HAP-1 (cell line): ENCODE measurements at places on chromosomes 7 and 10.
A peak's percentile ranks its signal among the peaks of the same experiment; 100 is the strongest.

- DNase-seq, result no peak
These were observed 197.6 kb upstream of the INHBA start for GRCh38 chr7:41900532-41900931.

GRCh38 chr7:44486001-44486400 is 4.5 kb downstream of the NUDCD3 start:
- DNase-seq, result no peak

DNA sequence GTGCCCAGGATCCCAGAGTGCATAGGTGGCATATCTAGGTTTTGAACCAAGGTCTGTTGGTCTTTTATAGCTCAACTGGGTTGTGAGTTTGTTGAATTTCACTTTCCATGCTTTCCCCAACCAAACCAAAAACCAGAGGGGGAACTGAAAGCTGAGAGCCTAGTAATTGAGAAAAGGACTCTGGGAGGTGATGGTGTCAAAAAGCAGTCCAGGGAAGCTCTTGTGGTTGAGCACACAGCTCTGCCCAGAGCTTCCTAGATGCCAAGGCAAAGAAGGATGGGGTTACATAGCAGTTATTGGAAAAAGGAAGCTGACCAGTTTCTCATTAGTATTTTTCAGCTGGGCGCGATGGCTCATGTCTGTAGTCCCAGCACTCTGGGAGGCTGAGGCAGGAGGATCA is 9.9 kb downstream of the POR start:
- DNase-seq, result no peak

DNA sequence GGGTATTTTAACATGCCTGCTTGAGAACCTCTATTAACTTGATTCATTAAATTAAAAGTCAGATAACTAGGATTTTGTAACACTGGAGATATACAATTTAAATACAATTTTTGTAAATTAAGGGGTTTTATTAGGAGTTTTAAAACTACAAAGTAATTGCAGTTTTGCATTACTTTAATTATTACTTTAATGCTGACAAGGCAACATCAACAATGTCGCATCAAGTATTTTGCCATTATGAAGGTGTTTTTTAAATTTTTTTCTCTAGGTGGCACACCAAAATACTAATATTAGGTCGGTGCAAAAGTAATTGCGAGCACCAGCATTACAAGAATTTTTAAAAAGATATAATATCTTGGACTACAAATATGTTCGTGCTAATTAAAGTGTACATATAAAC is 513.4 kb downstream of the ANKRD7 start:
- no peak for DNase-seq

- DNase-seq, result no peak
These were observed 10.8 kb upstream of the VWC2 start for GRCh38 chr7:49762666-49763065.

DNA sequence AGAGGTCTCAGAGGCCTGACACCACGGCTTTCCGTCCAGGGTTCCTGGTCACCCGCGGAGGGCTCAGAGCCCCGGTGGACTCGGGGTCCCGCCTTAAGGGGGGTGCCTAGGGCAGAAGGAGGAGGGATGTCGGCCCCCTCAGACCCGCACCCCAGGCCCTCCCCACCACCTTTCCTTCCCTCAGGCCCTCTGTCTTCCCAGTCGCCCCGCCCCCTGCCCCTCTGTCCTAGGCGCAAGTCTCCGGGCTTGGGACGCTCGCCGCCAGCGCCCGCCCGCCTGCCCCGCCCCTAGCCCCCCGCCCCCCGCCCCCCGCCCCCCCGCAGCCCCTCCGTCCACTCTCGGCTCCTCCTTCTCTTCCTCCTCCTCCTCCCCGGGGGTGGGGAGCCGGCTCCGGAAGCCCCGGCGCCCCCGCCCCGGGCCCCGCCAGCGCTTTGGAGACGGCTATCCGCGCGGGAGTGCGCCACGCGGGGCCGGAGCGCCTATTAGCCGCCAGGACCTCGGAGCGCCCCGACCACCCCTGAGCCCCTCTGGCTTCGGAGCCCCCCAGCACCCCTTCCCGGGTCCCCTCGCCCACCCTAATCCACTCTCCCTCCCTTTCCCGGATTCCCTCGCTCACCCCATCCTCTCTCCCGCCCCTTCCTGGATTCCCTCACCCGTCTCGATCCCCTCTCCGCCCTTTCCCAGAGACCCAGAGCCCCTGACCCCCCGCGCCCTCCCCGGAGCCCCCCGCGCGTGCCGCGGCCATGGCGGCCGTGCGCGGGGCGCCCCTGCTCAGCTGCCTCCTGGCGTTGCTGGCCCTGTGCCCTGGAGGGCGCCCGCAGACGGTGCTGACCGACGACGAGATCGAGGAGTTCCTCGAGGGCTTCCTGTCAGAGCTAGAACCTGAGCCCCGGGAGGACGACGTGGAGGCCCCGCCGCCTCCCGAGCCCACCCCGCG is at the start of gene AEBP1:
AEBP1 (plus strand) TSS at position 423 of the 937 bp plus-strand sequence; CDS start at position 744, 321 bp downstream.
- DNase-seq, result no peak

DNA sequence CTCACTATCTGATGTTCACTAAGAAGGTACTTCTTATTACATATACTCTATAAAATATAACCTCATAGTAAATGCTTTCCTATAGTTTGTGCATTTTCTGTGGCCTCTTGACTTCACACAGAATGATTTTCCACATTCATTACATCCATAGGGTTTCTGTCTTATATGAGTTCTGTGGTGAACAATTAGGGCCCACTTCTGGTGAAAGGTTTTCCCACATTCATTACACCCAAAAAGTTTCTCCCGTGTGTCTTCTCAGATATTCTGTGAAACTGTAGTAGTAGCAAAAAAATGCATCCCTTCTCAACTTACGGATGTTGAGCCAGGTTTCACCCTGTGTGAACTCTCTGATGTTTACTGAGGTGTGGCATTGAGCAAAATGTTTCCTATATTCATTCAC is 119.3 kb downstream of the ZNF33B start:
- DNase-seq, result no peak

GRCh38 chr10:111122127-111122526 is 45.3 kb downstream of the ADRA2A start:
- DNase-seq, result no peak

- DNase-seq, result no peak
These were observed 105.5 kb downstream of the TRIM24 start for GRCh38 chr7:138565451-138566114.

DNA sequence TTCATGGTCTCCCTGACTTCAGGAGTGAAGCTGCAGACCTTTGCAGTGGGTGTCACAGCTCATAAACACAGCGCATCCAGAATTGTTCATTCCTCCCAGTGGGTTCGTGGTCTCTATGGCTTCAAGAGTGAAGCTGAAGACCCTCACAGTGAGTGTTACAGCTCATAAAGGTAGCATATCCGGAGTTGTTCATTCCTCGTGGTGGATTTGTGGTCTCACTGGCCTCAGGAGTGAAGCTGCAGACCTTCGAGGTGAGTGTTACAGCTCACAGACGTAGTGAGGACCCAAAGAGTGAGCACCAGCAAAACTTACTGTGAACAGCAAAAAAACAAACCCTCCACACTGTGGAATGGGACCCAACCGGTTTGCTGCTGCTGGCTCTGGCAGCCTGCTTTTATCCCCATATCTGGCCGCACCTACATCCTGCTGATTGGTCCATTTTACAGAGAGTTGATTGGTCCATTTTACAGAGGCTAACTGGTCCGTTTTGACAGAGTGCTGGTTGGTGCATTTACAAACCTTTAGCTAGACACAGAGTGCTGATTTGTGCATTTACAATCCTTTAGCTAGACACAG is 308.8 kb downstream of the PTPRN2 start:
- DNase-seq, result no peak

DNA sequence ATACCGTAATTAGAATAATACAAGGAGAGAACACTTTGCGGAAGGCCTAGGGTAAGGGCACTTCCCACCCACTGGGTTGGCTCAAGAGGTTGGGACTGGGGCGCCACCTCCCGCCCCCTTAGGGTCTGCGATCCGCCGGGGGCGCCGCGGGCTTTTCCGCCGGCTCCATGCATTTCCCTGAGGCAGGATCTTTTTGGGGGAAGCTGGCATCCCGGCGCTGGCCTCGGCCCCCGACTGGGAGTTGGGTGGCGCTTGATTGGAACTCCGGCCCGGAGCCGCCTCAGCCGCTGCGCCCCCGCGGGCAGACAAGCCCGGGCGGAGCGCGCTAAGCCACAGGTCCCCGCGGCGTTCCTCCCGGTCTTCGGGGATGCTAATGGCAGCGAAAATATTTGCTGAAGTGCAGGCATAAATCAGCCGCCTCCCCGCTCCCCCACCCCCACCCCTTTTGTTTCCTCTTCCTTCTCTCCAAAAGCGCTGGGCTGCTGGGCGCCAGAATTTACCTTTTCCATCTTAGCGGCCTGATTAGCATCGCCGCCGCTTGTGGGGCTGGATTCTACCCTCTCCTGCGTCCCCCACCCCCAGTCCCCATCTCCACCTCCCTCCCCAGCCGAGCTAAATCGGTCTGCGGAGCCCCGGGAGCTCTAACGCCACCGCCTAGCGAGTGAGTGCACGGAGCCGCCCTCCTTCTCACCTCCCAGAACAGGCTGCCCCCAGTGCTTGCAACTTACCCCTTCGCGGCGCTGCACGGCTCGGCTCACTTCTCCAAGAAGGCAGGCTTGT is 5.1 kb downstream of the UNC5B start:
- DNase-seq, result peak; percentile 63

DNA sequence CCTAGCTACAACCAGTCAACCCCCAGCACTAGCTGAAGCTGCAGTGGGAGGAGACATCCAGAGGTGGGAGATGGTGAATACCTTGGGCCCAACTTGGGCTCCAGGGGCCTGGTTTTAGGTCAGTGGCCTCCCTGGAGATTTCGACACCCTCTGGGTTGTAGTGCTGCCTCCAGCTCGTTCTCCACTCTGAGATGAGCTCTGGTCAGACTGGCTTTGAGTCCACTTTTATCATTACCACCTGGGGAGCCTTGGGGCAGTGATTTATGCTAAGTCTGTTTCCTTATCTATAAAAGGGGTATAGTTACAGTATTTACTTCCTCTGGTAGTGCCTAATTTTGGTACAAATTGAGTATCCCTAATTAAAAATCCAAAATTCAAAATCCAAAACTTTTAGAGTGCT is 22.8 kb downstream of the PPIA start:
- DNase-seq, result no peak

DNA sequence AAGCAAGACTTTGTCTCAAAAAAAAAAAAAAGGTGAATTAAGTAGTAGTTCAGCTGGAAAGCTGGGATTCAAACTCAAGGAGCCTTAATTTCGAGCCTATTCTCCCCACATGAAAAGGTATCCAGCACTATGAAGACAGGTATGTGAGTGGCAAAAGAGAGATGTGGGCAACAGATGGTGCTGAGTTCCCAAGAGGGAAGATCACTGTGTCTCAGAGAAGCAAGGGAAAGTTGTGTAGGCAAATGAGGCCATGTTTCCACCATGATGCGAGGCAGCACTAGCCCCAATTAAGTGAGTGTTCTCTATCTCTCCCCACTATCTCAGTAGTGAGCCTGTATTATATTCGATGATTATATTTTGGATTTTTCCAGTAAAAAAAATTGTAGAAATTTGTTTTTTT is 19.8 kb upstream of the ST7 start:
- DNase-seq, result no peak

- no peak for DNase-seq
These were observed 460.5 kb upstream of the GHITM start for GRCh38 chr10:83678850-83679249.

DNA sequence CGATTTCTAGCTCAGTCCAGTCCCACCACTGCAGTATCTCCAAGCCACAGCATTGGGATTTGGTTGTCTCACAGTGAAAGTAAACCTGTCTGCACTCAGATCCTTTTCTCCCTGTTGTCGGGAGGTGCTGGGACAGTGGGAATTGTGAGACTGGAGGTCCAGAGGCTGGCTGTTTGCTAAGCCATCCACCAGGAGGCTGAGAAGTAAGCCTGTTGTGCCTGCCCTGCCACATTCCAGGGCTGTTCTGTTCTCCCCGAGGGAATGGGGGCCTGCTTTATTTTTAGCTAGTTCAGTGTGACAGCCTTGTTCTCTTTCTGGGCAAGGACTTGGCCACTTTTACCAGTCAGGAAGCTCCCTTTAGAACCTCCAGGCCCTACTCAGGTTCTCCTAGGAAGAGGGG is 54.9 kb downstream of the HK1 start:
- DNase-seq, result no peak

GRCh38 chr7:129777993-129778769 is 166.7 kb downstream of the NRF1 start:
- no peak for DNase-seq

GRCh38 chr7:70416347-70416985 is 715.5 kb upstream of the GALNT17 start:
- no peak for DNase-seq

DNA sequence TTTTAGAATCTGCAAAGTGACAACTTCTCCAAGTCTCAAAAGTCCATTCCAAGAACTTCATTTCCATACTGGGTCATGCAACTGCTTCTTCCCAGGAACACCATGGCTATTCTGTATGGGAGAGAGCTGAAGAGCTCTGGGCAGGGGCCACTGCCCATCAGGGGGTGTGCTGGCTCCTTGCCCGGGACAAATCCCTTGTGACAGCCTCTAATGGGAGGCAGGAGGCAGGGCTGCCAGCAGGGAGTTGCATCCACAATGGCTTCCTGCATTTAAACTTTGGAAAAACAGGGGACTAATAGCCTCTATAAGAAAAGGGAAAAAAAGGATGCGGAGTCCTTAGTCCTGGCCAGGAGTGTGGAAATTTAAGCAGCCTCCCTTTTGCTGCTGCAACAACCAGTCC is 18.4 kb upstream of the FRMD4A start:
- no peak for DNase-seq

- DNase-seq, result peak; percentile 43
These were observed 92.9 kb downstream of the SVOPL start for GRCh38 chr7:138608275-138608674.

- DNase-seq, result no peak
These were observed 4.1 kb downstream of the OR9A4 start for GRCh38 chr7:141920281-141920680.

DNA sequence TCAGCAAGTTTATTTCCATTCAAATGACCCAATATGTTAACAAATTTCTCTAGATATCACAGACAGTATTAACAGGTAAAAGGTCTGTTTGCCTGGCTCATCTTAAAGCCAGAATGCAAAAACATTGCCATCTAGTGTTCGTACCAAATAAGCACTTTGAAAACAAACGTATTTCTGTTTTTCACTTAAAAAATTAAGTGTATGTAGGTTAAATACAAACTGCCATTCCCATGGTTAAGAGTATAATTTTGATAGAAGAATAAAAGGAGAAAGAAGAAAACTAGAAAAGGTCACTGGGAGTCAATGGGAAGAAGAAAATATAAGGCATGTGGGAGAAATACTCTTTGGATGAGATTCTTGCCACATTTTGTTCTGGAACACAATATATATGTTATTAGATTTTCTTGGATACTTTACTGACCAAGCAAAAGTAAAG is 51.0 kb downstream of the ORC5 start:
- no peak for DNase-seq

DNA sequence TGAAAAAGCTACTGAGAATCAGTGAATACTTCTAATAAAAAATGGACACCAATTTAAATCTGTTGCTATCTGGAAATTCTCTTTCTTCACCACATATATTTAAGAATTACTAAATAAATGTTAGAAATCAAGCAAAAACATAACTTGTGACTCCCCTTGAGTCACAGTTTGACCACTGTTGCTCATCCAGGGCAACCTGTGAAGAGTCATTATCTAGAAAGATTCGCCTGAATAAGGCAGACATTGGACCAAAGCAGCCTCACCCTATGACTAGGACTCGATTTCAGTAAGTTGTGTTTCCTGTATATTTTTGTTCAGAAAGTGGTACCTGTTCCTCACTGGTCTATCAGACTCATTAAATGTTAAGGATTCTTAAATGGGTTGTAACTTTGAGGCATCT is 572.4 kb downstream of the ATRNL1 start:
- no peak for DNase-seq

- DNase-seq, result no peak
These were observed 11.0 kb downstream of the TWIST1 start for GRCh38 chr7:19106241-19107080.
